Cardiac fibroblast (primary cell): ENCODE measurements at places on chromosomes 13 and 19.

- no peak for DNase-seq
Measured at GRCh38 chr13:58085819-58086218, 454.3 kb downstream of the PCDH17 start.

DNA sequence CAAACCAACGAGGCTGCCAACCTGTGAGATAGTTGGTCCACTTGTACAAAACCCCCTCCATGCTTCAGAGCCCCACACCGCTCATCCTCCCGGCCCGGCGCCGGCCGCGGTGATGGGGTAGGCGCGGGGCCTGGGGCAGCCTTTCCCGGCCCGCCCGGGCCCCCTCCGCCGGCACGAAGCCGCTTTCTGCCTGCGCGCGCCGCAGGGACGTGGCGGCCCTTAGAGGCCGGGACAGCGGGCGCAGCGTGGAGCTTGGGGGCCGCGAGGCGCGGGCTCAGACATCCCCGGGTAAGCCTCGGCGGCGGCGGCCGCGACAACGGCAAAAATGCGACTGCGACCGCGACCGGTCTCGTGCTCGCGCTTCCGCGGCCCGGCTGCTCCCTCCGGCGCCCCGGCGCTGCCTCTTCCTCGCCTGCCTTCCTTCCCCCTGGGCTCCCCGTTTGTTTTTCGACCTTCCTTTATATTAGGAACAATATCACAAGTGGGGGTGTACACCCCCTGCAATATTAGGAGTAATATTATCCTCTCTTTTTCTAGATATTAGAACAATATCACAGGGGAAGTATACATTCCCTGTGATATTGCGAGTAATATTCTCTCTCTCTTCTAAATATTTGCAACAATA lies 53.9 kb upstream of the CEACAM21 start:
- DNase-seq: no peak

GRCh38 chr13:105334211-105334610 lies 1201.3 kb downstream of the EFNB2 start:
- peak; percentile 69 for DNase-seq

GRCh38 chr13:25248071-25248470 lies 39.2 kb downstream of the MTMR6 start:
- DNase-seq: no peak

DNA sequence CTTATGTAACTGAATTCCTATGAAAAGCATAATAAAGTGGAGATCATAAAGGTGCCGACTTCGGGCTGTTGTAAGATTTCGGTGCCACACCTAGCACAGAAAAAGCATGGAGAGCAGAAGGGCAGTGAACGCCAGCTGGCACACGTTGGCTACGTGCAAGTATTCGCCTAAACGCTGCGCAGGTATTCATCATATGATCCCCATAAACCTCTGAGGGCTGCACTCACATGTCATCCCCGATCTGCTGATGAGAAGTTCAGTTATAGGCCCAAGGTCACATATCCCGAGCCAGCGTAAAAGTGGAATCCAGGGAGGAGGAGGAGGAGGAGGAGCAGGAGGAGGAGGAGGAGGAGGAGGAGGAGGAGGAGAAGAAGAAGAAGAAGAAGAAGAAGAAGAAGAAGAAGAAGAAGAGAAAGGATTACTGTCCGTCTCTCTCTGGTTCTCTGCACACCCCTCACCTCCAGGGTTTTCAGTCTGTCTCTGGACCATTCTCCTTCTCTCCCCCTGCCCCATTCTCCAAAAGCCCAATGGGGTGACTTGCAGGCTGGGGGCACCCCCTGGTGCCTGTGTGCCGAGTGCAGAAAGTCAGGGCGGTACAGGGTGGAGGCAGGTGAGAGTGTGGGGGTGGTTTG lies 18.6 kb upstream of the CYP2S1 start:
- no peak for DNase-seq

GRCh38 chr13:98500963-98501421 lies 75.9 kb downstream of the STK24 start:
- no peak for DNase-seq
